HEK293T (cell line): ENCODE measurements at places on chromosomes 1 and 21.

DNA sequence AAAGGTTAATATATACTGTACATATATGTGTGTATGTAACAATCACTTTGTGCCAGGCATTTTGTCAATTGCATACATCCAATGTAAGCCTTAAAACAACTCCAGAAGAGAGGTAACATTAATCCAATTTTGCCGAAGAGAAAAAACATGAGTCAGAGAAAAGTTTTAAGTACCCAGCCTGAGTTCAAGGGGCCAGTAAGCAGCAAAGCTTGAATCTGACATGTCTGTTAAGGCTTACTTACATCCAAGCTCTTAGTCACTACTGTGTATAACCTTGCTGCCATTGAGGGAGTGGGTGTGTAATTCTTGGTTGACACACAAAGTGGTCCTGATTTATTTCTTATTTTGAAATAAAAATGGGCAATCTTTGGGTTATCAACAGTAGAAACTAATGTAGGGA lies 360.4 kb upstream of the LYPLAL1 start:
- DNase-seq: no peak

GRCh38 chr1:15760520-15761211 lies 2.1 kb downstream of the FBLIM1 start:
- DNase-seq: no peak

DNA sequence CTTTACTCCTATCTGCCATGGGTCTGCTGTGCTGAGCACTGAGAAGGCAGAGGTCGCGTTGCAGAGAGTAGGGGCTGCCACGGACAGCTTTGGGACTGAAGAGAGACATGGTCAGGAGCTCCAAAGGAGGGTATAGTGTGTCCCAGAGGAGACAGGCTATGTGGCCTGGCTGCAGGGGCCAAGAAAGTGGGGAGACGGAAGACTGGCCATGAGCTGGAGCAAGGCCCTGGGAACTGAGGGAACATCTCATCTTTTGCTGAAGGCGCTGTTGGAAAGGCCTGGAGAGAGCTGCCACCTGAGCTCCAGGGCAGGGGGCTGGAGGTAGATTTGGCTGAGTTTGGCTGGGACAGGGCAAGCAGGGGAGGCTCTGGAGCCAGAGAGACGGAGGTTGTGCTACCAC lies 55.8 kb upstream of the AJAP1 start:
- DNase-seq: no peak

DNA sequence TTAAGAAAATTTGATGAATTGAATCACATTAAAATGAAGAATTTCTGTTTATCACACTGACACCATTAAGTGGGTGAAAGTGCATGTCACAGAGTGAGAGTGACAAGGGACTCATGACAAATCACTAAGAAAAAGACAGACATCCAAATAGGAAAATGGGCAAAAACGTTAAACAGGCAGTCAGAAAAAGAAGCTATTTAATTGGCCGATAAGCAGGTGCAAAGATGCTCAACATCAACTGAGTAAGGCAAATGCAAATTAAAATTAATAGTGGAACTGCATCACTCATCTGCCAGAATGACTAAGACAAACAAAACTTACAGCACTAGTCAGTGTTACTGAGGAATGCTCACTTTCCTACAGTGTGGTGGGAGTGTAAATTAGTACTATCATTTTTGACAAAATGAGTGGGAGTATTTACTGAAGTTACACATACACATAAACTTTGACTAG lies 39.2 kb upstream of the RUNX1 start:
- DNase-seq: no peak

DNA sequence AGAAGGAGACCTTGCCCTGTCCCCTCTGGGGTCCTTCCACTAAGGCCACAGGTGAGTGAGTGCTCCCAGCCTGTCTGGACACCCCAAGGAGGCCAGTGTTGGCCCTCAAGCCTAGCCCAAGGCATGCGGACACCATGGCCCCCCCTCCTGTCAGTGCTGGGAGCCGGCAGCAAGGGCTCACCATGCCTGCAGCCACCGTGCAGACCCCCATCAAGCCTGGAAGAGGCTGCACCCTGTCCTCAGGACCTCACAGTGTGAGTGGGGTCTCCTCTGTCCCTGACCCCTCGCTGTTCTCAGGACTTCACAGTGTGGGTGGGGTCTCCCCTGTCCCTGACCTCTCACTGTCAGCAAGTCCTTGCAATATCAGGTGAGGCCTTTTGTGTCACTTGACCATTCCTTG lies 33.2 kb upstream of the PRSS38 start:
- no peak for DNase-seq

DNA sequence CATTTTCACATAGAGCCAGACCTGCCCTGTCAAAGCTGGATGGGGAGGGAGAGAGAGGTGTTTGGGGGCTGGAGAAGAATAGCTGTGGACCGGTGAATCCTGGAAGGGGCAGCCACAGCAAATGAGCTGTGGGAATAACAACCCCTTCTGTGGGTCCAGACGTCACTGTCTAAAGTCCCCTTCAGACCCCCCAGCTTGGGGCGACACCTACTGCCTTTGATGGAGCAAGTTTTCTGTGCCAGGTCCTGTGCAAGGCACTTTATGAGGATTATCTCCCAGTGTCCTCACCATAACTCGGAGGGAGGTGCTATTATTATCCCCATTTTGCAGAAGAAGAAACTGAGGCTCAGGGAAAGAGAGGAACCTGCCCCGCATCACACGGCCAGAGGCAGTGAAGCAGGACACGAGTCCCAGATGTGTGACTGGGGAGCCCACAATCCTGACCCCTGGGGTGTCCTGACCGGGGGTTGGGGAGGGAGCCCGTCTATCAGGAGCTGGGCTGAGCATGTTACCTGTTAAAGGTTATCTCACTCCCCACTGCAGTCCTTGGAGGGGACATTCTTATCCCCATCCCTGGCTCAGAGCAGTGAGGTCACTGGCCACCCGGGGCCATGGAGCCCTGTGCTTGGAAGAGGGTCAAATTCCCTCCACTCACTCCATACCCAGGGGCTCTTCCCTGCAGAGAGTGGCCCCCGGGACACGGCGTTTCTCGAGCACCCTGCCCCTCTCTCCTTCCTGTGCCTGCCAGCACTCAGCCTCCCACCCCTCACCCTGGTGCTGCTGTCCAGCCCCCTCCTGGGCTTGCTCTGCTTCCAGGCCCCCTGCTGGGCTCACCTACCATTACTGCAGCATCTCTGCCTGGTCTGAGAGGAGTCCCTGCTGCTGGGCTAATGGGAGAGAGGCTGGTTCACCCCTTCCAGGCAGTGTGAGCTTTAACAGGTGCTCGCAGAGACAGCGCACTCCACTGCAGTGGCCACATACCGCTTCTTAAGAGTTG lies 132.9 kb downstream of the PTPRU start:
- DNase-seq: no peak

DNA sequence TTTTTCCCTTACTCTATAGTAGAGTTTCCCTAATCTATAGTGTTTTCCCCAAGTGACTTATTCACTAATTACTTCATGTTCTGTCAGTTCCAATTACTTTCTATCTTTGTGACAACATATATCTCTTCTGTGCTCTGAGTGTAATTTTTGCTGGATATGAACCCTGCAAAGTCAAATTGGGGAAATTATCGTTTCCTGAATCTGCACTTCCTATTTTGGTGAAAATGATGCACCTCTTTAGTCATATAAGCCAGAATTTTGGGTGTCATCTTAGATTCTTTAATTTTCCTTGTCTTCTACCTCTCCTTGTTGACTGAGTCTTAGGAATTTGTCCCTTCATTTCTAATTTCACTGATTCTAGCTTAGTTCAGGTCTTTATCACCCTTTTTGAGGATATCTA lies 33.4 kb upstream of the PRKACB start:
- DNase-seq: no peak

DNA sequence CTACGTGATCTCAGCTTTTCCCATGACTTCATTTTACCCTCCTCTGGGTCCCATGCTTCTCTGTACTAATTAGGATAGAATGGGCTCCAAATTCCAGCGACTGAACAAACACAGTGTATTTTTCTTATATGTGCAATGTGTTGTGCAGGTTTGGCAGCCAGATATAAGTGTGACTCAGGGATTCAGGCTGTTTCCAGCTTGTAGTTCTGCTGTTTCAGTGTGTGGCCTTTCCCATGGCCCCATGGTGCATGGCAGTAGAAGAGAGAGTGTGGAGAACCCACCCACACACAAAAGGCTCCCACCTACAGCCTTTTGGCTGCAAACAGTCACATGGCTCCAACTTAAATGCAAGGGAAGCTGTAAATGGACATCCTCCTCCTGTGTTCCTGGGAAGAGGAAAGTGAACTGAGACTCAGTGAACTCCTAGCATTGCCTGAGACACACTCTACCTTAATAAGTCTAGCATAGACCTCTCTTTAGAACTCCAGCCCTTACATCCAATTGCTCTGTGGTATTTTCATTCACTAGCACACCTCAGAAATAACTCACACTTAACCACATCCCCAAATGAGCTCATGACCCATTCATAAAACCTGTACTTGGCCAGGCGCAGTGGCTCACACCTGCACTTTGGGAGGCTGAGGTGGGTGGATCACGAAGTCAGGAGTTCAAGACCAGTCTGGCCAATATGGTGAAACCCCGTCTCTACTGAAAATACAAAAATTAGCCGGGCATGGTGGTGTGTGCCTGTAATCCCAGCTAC lies 58.7 kb downstream of the KIAA0040 start:
- no peak for DNase-seq

DNA sequence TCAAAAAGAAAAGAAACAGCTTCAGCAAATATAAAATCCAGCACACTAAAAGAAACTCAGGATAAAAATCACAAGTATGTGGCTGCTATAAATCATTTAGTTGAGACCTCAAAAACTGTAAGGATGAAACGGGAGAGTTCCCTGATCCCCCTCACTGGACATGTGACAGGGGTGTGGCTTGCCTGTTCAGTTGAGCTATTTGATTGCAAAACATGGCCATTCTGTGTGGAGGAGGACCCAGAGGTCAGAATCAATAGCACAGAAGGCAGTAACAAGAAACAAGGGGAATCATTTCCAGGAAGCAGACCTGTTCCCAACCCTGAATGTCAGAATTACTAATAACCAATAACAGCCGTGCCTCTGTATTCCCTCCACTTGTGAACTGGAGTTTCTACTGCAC lies 27.9 kb downstream of the RBM11 start:
- DNase-seq: no peak

GRCh38 chr1:225612287-225612686 lies 40.6 kb downstream of the ENAH start:
- DNase-seq: no peak
